Activated T-cell treated with anti-CD3 and anti-CD28 coated beads, Interleukin-2, amount 50 U/mL, for 72 hours (primary cell): ENCODE measurements at places on chromosomes 4 and X.

DNA sequence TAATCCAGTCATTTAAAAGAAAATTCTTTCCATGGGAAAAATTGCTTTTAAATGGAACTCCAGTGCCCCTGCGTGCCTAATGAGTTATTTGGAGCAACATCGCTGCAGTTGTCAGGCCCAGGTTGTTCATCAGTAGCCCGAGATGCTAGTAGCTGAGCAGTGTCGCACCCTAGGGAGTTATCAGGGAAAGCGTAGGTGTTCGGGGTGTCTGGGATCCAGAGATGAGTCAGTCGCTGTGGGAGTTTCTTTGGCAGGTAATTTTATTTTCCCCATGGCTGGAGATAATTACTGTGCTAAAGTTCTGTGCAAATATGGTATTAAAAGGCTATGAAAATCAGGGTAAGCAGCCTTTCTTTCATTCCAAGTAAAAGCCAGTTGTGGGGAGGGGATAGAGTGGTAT is 49.4 kb downstream of the ANXA3 start:
- no peak for DNase-seq
- H3K36me3 ChIP-seq = no peaks in the 10 kb centered on the region
- H3K4me1 ChIP-seq = no peaks in the 10 kb centered on the region
- H3K4me3 ChIP-seq = no peak overlapping the region
- H3K27me3 ChIP-seq = peaks cover 15% of the 10 kb centered on the region

DNA sequence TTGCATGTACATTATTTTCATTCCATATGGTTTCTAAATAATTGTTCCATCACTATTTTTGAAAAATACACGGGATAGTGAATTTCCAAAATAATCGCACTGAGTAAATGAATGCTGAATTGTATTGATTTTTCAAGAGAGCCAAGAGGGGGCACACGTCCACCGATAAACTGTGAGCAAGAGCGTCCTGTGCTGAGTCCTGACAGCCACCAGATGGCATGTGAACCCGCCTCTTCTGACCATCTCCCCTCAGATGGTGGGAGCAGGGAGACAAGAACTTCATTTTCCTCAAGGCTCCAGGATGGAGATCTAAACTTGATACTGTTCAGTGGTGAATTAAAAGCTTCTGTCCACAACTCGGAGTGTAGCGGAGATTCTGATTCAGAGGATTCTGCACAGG is 30.6 kb upstream of the IL9R start:
- DNase-seq = peak; percentile 24
- H3K27ac ChIP-seq = no peak overlapping the region
- H3K4me3 ChIP-seq = no peak overlapping the region
- peaks cover 10% of the 10 kb centered on the region for H3K4me1 ChIP-seq
- peaks cover 42% of the 10 kb centered on the region for H3K27me3 ChIP-seq

DNA sequence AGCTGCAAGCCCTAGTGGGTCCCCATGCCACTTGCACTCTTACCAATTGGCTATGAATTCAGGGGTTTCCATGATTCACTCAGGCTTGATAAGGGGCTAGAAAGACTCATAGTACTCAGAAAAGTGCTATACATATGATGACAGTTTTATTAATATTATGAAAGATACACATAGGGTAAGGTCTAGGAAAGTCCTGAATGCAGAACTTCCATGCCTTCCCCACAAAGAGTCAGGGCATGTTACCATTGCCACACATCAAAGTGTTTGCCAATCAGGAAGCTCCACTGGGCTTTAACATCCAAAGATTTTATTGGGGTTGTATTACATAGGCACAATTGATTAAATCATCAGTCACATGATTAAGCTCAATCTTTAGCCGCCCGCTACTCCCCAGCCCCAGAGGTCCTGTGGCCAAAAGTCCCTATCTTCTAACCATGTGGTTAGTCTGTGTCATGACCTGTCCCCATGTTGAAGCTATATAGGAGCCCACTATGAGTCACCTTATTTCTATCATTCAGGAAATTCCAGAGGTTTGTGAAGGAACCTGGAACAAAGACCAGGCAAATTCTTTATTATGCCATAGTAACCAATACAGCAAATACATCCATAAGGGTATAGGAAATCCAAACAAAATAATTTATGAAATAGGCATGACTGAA is 635.6 kb downstream of the STPG2 start:
- H3K27me3 ChIP-seq = no peaks in the 10 kb centered on the region
- no peaks in the 10 kb centered on the region for H3K36me3 ChIP-seq
- DNase-seq = no peak
- H3K4me3 ChIP-seq = no peak overlapping the region
- no peak overlapping the region for H3K27ac ChIP-seq

- DNase-seq = no peak
- H3K4me3 ChIP-seq = no peak overlapping the region
- H3K27me3 ChIP-seq = no peaks in the 10 kb centered on the region
- no peaks in the 10 kb centered on the region for H3K36me3 ChIP-seq
- H3K4me1 ChIP-seq = no peaks in the 10 kb centered on the region
Measured at GRCh38 chr4:20195071-20195885, 56.4 kb upstream of the SLIT2 start.

DNA sequence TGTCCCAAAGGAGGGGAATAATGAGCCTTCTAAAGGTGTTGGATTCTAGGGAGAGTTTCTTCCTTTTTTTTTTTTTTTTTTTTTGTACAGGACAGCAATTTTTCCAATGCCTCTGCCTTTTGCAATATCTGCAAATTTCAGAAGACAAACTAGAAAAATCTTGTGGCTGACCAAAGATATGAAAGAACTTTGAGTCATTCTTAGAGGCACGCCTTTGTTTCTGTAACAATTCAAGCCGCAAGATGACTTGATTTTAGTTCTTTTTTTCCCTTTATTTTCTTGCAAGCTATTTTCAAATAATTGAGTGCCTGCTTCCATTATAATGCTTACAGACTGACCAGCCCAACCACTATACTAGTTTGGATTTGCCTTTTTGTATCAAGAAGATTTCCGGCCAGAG is 47.6 kb upstream of the UXT start:
- no peaks in the 10 kb centered on the region for H3K4me1 ChIP-seq
- H3K27ac ChIP-seq = no peak overlapping the region
- no peak for DNase-seq
- no peaks in the 10 kb centered on the region for H3K36me3 ChIP-seq
- H3K27me3 ChIP-seq = peaks cover 68% of the 10 kb centered on the region

DNA sequence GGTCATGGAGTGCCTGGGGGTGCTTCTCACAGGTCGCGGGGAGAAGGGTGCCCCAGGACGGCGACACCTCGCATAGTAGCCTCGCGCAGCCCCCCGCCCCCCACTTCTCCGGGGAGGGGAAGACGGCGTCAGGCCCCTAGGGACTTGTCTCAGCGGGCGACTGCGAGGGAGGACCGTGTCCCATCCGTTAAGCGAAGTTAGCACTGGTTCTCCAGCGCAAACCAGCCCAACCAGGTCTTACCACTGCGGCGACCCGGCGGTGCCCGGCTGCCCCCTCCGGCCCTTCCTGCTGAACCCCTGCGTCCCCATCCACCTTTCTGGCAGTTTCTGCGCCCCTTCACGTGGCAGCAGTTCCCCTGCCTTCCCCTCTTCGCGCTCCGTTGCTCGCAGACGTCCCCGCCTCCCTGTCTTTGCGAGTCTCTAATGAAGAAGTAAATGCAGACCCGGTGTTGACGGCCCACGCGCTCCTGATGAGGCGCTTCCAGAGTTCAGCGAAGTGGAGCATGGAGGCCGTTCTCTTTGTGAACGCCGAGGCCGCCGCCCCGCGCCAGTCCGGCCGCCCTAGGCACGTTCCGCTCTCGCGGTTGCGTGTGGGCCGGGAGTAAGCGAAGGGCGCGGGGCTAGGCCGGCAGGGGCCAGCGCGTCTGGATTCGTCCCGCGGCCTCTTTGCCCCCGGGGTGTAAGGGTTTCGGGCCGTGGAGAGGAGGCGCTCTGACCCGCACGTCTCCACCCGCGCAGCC is 3.0 kb downstream of the SLIT2 start:
- peaks cover 53% of the 10 kb centered on the region for H3K27me3 ChIP-seq
- H3K4me3 ChIP-seq = no peak overlapping the region
- no peak for DNase-seq
- H3K27ac ChIP-seq = no peak overlapping the region
- H3K4me1 ChIP-seq = peaks cover 10% of the 10 kb centered on the region

DNA sequence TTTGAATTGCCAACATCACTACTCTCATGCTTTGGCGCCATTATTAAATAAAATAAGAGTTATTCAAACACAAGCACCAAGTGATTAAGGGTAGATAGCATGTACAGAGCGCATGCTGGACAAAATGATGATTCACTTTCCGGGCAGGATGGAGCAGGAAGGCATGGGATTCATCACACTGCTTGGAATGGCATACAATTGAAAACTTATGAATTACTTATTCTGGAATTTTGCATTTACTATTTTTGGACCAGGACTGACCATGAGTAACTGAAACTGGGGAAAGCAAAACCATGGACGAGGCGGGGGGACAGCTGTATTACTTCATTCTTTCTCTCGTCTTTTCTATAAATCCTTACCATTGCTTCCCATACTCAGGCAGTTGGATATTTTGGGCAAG is 28.5 kb upstream of the FGF5 start:
- no peaks in the 10 kb centered on the region for H3K4me1 ChIP-seq
- no peak overlapping the region for H3K4me3 ChIP-seq
- H3K36me3 ChIP-seq = no peaks in the 10 kb centered on the region
- H3K27ac ChIP-seq = no peak overlapping the region
- peaks cover 7% of the 10 kb centered on the region for H3K27me3 ChIP-seq
- DNase-seq = no peak

GRCh38 chr4:139978692-139979091 is 175.3 kb downstream of the MAML3 start:
- H3K4me3 ChIP-seq = peak overlapping the region; percentile 37
- H3K36me3 ChIP-seq = no peaks in the 10 kb centered on the region
- peak; percentile 20 for DNase-seq
- no peak overlapping the region for H3K27ac ChIP-seq
- H3K4me1 ChIP-seq = peaks cover 32% of the 10 kb centered on the region

DNA sequence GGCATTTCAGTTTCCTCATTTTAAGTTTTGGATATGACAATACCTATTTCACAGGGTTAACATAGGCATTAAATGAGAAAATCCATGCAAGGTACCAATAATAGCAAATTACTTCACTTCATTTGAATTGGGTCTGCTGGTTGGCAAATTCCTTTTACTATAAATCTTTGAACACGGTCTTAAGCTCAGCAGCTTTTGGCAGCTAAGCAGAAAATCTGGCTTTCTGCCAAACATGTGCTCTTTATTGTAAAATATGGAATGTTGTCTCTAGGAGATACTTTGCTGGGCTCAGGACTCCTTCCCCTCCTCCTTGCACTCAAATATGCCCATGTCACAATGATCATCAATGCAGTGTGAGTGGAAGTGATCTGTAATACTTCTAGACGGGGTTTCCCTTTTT is 16.8 kb upstream of the DMP1 start:
- H3K4me3 ChIP-seq = no peak overlapping the region
- H3K27me3 ChIP-seq = no peaks in the 10 kb centered on the region

DNA sequence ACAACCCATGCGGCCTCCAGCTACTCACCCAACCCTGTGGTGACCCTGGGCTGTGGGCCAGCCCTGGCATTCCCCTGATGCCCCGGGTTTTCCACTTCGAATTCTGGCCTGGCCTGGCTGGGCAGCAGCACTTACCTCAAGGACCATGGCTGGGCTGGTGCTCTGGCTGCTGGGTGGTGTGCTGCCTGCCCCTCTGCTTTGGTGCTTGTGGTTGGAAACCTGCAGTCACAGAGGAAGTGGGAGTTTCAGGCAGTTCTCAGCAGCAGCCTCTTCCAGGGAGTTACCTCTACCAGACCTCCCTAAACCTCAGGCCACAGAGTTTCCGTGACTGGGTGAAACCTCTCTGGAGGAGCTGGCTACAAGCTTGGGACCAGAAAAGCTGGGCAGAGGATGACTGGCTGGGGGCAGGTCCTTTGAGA is at the start of gene CXCR3:
Gene CXCR3 (minus strand): TSS at position 209 of the 419 bp plus-strand sequence. CDS start 62 bp downstream, at position 147.
- H3K27me3 ChIP-seq = no peaks in the 10 kb centered on the region
- H3K4me1 ChIP-seq = peaks cover 89% of the 10 kb centered on the region
- peak; percentile 87 for DNase-seq
- H3K36me3 ChIP-seq = peaks cover 6% of the 10 kb centered on the region
- H3K4me3 ChIP-seq = peak within 1 kb of the TSS; percentile 90

GRCh38 chr4:385934-386707 is 48.5 kb downstream of the ZNF141 start:
- DNase-seq = no peak
- peaks cover 32% of the 10 kb centered on the region for H3K36me3 ChIP-seq
- no peak overlapping the region for H3K4me3 ChIP-seq
- H3K27ac ChIP-seq = no peak overlapping the region
- peaks cover 5% of the 10 kb centered on the region for H3K4me1 ChIP-seq

DNA sequence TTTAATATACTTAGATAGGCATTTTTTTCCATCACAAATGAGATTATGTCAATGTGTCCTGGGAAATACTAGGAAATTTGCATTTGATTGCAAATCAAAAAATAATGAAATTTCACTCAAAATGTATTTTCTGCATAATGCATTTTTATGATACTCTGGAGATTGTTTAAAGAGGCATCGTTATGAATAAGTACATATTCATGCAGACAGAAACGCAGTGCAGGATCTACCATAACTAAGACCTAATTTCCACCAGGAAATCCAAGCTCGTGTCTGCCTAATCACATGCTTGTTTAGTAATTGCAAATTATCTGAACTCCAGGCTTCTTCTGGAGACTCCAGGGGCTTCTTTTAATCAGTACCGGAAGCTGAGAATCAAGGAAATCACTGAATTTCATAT is 163.5 kb upstream of the MXRA5 start:
- no peaks in the 10 kb centered on the region for H3K4me1 ChIP-seq
- no peak for DNase-seq
- no peaks in the 10 kb centered on the region for H3K36me3 ChIP-seq
- H3K27me3 ChIP-seq = no peaks in the 10 kb centered on the region
- H3K27ac ChIP-seq = no peak overlapping the region

DNA sequence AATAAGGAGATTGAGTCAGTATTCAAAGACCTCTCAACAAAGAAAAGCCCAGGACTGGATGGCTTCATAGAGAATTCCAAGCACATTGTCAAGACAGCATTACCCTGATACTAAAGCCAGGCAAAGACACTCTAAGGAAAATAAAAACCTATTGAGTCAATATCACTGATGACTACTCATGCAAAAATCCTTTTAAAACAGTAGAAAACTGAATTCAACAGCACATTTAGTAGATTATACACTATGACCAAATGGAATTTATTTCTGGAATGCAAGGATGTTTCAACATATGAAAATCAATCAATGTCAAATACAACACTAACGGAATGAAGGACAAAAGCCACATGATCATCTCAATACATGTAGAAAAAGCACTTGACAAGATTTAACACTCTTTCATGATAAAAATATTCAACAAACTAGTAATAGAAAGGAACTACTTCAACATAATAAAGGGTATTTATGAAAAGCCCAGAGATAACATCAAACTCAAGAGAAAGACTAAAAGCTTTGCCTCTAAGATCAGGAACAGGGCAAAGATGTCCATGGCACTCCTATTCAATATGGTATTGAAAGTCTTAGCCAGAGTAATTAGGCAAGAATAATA is 633.3 kb downstream of the ANKRD50 start:
- no peak overlapping the region for H3K4me3 ChIP-seq
- no peak overlapping the region for H3K27ac ChIP-seq
- peaks cover 2% of the 10 kb centered on the region for H3K36me3 ChIP-seq
- H3K27me3 ChIP-seq = no peaks in the 10 kb centered on the region
- no peaks in the 10 kb centered on the region for H3K4me1 ChIP-seq
